Fibroblast of lung (primary cell): ENCODE measurements at places on chromosomes 2 and 18. TPM values are rescaled to one million over a fixed set of nuclear protein-coding genes. Genes with fewer than 3 reads are reported as not detected.

Gene COLEC11
- total RNA-seq, result 0.77 and 0.83 TPM in 2 replicates

Gene VIL1
- total RNA-seq, result not detected in 2 replicates

Gene CYB5A
- 63.4 and 113 TPM in 2 replicates for total RNA-seq

Gene SNRNP27
- total RNA-seq, result 33.9 and 38.8 TPM in 2 replicates

Gene MAPRE2
- 8.2 and 18.5 TPM in 2 replicates for total RNA-seq

Gene GALR1
- total RNA-seq, result not detected in 2 replicates

Gene SLC66A3
- 31.7 and 46.5 TPM in 2 replicates for total RNA-seq

GRCh38 chr2:150663143-150663542, 175.7 kb upstream of the RND3 start:
- peaks cover 4% of the 10 kb centered on the region for H3K4me1 ChIP-seq
- H3K4me3 ChIP-seq, result no peak overlapping the region
- H3K27ac ChIP-seq, result peak overlapping the region; percentile 79
- H3K36me3 ChIP-seq, result no peaks in the 10 kb centered on the region

DNA sequence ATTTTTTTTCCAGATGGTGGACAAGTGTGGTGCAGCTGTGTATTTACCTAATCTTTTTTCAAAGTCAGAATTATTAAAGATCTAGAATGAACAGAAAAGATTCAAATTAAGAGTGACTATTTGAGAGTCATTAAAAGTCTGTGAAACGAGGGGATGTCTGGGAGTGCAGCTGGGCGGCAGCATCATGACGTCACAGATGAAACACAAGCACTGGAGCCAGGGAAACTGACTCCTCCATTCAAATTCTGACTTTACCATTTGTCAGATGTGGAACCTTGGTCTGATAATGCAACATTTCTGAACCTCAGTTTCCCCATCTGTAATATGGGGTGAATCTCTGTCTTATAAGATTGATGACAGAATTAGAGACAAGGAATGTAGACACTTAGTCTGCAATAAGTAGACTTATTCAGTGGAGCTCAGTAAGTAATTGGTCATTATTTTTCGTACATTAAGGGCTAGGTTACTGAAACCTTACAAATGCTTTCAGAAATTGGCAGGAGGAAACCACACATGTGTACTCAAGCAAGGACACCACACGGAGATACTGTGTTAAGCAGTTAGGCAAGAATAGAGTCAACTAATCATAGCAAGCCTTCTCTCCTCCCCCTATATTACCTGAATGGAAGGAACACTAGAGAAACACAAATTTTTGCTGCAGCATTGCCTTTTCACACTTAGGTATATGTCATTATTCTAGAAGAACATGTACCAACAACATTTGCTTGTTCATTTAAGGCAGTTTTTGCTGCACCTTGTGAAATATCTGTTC, 27.8 kb upstream of the CXXC1 start:
- no peak overlapping the region for H3K4me3 ChIP-seq
- DNase-seq, result no peak

DNA sequence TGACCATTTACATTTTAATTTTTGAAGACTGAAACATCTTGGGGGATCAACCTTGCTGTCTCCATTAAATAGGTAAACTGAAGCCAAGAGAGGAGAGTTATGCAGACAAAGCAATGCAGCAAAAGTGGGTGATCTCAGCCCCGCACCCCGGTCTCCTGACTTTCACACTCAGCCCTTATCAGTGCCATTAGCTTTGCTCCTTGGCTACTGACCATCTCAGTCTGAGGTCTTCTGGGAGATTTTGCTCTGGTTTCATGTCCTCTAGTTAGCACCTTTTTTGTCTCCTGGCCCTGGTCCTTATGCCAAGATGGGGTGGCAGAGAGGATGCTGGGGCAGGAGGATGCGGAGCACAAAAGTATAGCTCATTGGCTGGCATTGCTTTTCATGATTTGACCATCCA, 61.4 kb downstream of the SETBP1 start:
- H3K27ac ChIP-seq, result no peak overlapping the region
- no peak overlapping the region for H3K4me3 ChIP-seq
- DNase-seq, result no peak

DNA sequence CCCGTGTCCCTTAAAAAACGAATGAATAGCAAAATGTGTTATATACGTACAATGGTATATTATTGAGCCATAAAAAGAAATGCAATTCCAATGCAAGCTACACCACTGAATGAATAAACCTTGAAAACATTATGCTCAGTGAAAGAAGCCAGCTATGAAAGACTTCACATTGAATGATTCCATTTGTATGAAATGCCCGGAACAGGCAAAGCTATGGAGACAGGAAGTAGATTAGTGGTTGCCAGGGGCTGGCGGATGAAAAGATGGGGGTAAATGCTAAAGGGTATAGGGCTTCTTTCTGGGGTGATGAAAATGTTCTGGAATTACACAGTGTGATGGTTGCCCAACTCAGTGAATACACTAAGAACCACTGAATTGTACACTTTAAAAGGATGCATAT, 113.3 kb downstream of the NOL10 start:
- H3K27me3 ChIP-seq, result no peaks in the 10 kb centered on the region
- H3K36me3 ChIP-seq, result peaks cover 2% of the 10 kb centered on the region
- H3K27ac ChIP-seq, result no peak overlapping the region
- DNase-seq, result no peak
- H3K4me1 ChIP-seq, result peaks cover 2% of the 10 kb centered on the region

GRCh38 chr2:26344581-26345282, 1.2 kb upstream of the SELENOI start:
- H3K36me3 ChIP-seq, result no peaks in the 10 kb centered on the region
- DNase-seq, result peak; percentile 37
- H3K4me3 ChIP-seq, result peak overlapping the region; percentile 85
- no peaks in the 10 kb centered on the region for H3K27me3 ChIP-seq
- H3K4me1 ChIP-seq, result peaks cover 2% of the 10 kb centered on the region
- H3K27ac ChIP-seq, result peak overlapping the region; percentile 85

DNA sequence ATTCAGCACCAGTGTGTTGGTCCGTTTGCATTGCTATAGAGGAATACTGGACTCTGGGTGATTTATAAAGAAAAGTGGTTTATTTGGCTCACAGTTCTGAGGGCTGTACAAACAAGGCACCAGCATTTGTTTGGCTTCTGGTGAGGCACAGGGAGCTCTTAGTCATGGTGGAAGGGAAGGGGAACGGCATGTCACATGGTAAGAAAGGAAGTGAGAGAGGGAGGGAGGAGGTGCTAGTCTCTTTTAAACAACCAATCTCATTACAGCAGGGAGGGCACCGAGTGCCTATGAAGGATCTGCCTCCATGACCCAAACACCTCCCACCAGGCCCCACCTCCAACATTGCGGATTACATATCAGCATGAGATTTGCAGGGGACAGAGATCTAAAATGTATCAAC, 143.9 kb upstream of the DLX2 start:
- no peak overlapping the region for H3K27ac ChIP-seq
- DNase-seq, result peak; percentile 45
- peaks cover 26% of the 10 kb centered on the region for H3K4me1 ChIP-seq
- no peaks in the 10 kb centered on the region for H3K27me3 ChIP-seq

GRCh38 chr18:61001138-61001537, 332.1 kb upstream of the CDH20 start:
- H3K4me1 ChIP-seq, result no peaks in the 10 kb centered on the region
- no peak overlapping the region for H3K27ac ChIP-seq
- H3K4me3 ChIP-seq, result no peak overlapping the region
- H3K27me3 ChIP-seq, result no peaks in the 10 kb centered on the region

DNA sequence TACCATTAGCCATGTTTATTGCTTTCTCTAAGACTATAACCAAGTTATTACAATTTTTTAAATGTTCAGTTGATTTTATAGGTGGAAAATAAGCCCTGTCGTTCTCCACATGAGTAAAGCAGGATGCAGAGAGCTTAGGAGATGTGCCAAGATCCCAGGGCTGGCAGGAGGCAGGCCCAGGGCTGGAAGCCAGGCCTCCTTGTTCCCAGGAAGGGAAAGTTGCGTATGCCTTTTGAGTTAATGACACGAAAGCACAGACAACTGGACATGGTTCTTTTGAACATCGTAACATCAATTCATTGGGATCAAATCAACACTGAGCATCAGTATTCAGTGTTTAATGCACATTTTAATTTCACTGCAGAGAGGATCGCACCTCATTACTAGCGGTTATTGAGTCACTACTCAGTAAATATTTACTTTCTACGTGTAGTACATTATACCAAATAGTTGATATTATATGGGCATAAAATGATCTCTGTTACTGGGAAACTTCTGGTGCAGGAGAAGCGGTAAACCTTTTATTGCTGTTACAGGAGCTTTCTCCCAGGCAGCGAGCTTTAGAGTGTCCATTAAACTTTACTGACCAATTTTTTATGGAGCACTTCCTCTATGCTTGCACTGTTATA, 60.0 kb downstream of the RNF144A start:
- H3K27ac ChIP-seq, result no peak overlapping the region
- DNase-seq, result peak; percentile 40
- H3K4me1 ChIP-seq, result no peaks in the 10 kb centered on the region
- no peak overlapping the region for H3K4me3 ChIP-seq
- no peaks in the 10 kb centered on the region for H3K36me3 ChIP-seq

DNA sequence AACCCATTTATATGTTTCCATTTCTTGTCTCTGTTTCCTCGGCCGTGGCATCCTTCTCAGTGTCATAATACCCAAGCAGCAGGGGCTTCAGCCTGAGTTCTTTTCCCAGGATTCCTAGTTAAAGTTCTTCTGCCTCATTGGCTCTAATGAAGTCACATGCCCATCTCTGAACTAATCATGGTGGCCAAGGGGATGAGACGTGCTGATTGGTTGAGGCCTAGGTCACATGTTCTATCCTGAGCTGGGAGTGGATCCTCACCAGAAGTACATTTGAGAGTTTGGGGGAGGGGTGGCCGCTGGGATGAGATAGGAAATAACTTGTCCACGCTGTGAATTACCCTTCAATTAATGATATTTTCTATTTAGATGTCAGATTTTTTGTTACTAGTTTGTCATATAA, 3.8 kb upstream of the UGT1A5 start:
- H3K4me3 ChIP-seq, result no peak overlapping the region
- no peak overlapping the region for H3K27ac ChIP-seq
- DNase-seq, result no peak
- no peaks in the 10 kb centered on the region for H3K36me3 ChIP-seq
- peaks cover under 1% of the 10 kb centered on the region for H3K27me3 ChIP-seq
- H3K4me1 ChIP-seq, result no peaks in the 10 kb centered on the region

- no peaks in the 10 kb centered on the region for H3K4me1 ChIP-seq
- H3K27ac ChIP-seq, result no peak overlapping the region
- H3K4me3 ChIP-seq, result no peak overlapping the region
- H3K36me3 ChIP-seq, result no peaks in the 10 kb centered on the region
Measured at GRCh38 chr2:121492409-121492808, 38.3 kb upstream of the RNU4ATAC start.

GRCh38 chr2:40359811-40360210, 92.1 kb downstream of the SLC8A1 start:
- H3K36me3 ChIP-seq, result no peaks in the 10 kb centered on the region
- no peak overlapping the region for H3K27ac ChIP-seq
- H3K27me3 ChIP-seq, result no peaks in the 10 kb centered on the region
- H3K4me3 ChIP-seq, result no peak overlapping the region
- no peak for DNase-seq

DNA sequence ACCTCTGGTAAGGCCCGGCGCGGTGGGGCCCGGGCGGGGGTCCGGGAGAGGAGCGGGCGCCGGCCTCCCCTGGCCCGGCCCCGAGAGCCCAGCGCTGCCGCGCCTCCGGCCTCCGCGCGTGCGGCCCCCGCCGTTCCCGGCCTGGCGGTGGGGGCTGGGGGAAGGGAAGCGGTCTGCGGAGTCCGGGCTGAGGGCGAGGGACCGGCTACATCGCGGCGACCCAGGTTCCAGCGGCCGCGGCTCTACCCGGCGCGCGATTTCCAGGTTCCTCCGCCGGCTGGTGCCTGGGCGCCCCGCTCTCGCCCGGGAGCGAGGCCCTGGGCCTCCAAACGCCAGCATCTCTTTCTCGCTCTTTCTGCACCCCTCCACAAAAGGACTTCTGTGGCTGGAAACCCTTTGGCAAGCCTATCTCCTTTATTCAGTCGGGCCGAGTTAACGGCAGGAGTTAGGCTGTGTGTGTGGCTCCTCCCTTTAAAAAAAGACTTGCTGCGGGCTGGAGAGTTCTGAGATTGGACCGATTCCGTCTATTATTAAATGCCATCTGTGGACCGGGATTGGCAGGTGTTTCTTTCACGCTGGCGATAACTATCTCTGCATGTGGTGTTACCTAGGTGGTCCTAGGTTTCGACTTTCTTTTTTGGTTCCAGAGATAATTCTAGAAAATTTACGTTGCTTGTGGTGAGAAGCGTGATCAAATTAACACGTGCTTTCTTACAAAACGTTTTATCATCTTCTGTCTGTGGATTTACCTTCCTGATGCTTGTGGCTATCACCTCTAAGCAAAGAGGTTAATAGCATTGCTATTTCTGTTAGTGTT, 592 bp downstream of the ME2 start:
- peak overlapping the region; percentile 91 for H3K27ac ChIP-seq
- H3K4me3 ChIP-seq, result peak overlapping the region; percentile 65
- DNase-seq, result peak; percentile 62
- no peaks in the 10 kb centered on the region for H3K36me3 ChIP-seq

GRCh38 chr2:238107525-238108422, 7.6 kb downstream of the ESPNL start:
- no peaks in the 10 kb centered on the region for H3K27me3 ChIP-seq
- no peak overlapping the region for H3K4me3 ChIP-seq
- no peak overlapping the region for H3K27ac ChIP-seq
- H3K36me3 ChIP-seq, result no peaks in the 10 kb centered on the region
- no peak for DNase-seq

DNA sequence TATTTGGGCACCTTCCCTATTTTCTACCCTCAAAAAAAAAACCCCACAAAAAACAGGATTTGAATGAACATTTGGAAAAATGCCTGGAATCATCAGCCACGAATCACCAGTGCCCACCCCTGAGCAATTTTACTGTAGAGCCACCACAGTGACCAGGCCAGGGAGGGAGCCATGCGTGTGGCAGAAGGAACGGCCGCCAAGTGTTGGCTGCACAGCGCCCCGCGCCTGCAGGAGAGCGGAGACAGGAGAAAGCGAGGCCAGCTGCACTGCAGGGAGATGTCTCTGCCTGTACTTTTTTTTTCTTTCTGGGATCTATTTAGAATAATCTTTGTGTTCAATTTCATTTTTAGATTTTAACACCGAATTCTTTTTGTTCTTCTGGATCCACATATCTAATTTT, 269.3 kb upstream of the RAB12 start:
- H3K4me1 ChIP-seq, result no peaks in the 10 kb centered on the region
- H3K36me3 ChIP-seq, result no peaks in the 10 kb centered on the region
- H3K4me3 ChIP-seq, result no peak overlapping the region
- H3K27ac ChIP-seq, result no peak overlapping the region

DNA sequence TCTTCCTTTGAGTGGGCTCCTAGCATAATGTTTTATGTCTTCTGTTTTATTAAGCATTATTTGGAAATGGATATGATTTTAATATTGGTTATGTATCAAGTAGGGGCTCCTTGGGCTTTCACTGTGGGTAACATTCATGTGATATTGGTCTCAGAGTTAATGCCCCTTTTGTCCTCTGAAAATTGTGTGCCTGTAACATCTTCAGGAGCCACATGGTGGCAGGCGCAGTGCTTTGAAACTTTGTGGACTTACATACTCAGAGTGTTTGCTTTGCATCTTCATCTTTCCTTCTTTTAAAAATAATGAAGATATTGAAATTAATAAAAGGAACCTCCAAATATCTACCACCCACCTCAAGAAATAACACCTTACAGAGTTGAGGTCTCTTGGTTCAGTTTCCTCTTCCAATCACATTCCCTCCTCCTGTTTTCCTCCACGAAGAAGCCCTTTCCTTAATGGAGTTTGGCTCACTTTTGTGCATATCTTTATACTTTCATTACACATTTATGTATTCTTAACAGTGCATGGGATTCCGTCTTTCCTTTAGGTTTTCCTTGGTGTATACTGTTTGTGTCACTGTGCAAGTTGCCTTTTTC, 73.5 kb downstream of the LIMS1 start:
- H3K36me3 ChIP-seq, result no peaks in the 10 kb centered on the region
- DNase-seq, result peak; percentile 41
- no peaks in the 10 kb centered on the region for H3K27me3 ChIP-seq
- no peak overlapping the region for H3K4me3 ChIP-seq
- peaks cover 4% of the 10 kb centered on the region for H3K4me1 ChIP-seq
- H3K27ac ChIP-seq, result no peak overlapping the region
